ENCODE measurements at places on chromosomes 5 and 9.

GRCh38 chr9:135476561-135477355 is 2.8 kb upstream of the PPP1R26 start:
- no peak for DNase-seq

DNA sequence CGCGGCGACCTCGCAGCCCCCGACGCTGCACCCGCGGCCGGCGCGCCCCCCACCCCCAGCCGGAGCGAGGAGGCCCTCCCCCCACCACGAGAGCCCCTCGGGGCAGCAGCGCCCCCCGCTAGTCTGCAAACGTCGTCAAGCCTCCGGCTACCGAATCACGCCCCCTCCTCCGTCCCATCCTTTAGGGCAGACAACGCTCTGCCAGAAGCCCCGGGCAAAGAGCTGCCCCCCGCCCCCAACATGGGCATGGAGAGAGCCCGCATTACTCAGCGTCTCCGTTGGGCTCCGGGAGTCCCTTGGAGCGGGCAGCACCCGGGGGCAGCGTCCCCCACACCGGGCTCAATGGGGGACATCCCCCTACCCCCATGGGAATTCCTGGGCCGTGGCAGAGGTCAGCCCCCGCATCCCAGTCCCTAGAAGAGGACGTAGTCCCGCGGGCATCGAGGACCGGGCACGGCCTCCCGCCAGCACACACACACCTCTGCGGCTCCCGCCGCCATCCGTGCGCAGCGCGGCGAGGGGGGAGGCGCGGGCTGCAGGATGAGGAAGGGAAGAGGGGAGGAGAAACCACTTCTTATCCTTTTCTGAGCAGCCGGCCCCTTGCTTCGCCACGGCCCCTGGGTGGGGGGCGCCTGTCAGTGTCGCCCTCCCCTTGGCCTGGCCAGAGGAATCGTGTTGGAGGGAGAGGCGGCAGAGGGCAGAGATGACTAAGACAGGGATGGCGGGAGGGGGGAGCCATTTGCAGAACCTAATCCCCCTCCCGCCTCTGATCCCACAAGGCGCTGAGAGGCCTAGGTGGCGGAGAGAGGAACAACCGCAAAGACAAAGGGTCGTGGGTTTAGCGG is 750 bp downstream of the DNM1 start:
- DNase-seq: no peak

GRCh38 chr9:32442433-32442832 is 58.0 kb downstream of the ACO1 start:
- no peak for DNase-seq

DNA sequence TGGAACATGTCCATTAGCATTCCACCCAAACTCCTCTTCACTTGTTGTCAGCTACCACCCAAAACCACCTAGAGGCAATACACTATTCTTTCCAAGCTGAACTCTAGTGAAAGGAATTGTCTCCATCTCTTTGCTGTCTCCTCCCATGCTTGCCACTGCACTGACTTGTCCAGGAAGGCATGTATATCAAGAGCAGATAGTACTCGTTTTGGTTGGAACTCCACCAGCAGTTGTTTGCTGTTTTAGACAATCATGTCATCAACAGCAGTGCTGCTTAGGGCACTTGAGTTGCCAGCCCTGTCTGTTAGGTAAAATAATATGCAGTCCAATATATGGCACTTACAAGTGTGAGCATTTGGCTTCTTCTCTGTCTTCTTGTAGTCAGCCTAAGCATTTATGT is 80.0 kb upstream of the SAP30L start:
- DNase-seq: no peak

DNA sequence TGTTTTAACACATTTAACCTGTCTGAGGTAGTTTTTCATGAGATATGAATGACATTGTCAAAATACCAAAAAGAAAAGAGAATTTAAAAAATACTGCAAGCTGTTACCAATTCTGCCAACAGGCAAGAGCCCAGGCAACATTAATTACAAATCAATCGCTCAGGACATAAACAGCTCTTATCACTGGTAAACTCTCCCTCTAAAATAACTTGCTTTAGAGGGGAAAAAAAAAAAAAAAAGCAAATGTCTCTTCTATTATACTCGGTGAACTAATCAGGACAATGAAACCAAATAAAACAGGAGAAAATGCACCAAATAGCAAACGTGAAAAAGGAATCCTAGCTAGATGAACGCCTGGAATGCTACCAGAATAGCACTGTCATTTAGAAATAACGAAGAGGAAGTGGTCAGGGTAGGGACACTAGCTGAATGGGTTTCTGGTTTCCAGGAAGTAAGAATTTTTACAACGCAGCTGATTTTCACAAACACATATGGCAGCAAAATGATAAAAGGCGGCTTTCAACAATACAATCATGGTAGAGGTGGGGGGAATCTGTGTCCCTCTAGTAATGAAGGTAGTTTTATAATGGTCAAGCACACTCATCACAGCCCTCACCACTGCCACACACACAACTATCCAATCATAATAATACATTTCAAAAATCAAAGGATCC is 94.9 kb downstream of the DENND1A start:
- DNase-seq: no peak

DNA sequence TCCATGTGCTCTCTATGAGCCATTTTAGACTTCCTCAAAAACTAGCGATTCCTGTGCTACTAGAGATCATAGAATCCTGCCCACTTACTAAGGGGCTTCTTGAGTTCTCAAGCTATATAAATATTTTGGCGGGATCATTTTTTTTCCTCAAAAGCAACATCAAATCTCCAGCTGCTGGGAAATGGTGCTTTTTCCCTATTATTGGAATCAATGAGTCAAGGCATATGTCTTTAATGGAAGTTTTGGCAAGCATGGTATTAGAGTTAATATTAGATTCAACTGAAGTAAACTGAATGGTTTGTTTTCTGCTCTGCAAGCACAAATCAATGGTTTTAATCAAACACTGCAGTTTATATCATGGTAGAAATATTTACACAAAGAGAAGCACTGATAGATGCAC is 369.9 kb upstream of the PTGER4 start:
- DNase-seq: no peak
